ENCODE measurements at places on chromosomes 11 and 22.

DNA sequence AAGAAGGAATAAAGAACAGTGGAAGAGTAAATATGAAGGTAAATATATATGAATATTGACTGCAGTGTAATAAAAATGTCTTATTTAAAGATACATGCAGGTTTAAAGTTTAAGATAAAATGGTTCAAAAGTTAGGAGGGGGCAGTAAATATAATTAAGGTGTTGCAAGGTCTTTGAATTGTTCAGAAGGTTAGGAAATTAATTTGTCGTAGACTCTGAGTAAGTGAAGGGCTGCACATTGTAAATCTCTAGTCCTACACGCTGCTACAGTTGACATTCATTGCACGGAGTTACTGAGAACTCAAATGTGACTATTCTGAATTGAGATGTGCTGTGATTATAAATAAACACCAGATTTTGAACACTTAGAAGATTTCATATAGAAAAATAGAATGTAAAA lies 69.8 kb upstream of the PRODH start:
- no peak for DNase-seq

DNA sequence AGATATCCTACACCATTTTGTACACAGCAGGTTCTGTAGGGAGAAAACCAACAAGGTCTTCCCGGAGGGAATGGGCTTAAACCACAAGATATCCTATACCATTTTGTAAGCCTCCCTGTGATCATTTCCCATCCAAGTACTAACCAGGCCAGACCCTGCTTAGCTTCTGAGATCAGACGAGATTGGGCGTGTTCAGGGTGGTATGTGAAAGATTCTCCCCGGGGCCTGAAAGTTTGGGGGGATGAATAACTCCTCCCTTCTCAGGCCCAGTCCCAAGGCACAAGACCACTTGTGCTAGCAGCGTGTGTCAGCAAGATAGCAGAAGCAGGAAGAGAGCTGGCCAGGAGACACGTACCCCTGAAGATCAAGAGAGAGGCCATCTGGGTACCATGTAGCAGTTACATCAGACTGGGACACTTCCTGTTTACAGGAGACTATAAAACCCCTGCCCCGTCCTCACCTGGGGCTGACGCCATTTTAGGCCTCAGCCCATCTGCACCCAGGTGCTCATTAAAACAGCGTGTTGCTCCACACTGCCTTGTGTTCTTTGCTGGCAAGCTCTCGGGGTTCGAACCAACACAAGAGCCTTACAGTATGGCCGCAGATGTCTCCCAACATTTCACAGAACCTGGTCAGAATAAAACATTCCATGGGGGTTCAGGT lies 17.3 kb downstream of the MIF start:
- DNase-seq = no peak

DNA sequence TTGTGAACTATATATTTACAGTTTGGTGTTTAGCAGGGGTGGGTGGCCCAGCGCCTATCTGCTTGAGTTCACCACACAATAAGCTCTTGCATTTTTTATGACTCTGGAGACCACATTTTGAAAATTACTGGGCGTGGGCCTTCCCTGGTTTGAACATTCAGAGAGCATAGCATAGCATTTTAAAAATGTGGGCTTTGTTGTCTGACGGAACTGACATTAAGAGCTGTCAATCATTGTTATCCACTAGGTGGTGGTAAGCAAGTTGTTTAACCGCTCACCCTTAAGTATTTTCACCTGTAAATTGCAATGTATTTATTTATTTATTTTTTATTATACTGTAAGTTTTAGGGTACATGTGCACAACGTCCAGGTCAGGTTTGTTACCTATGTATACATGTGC lies 1.0 kb downstream of the NLRP14 start:
- DNase-seq = no peak

- DNase-seq = no peak
These were observed 9.5 kb downstream of the MAPK8IP2 start for GRCh38 chr22:50610041-50610451.

DNA sequence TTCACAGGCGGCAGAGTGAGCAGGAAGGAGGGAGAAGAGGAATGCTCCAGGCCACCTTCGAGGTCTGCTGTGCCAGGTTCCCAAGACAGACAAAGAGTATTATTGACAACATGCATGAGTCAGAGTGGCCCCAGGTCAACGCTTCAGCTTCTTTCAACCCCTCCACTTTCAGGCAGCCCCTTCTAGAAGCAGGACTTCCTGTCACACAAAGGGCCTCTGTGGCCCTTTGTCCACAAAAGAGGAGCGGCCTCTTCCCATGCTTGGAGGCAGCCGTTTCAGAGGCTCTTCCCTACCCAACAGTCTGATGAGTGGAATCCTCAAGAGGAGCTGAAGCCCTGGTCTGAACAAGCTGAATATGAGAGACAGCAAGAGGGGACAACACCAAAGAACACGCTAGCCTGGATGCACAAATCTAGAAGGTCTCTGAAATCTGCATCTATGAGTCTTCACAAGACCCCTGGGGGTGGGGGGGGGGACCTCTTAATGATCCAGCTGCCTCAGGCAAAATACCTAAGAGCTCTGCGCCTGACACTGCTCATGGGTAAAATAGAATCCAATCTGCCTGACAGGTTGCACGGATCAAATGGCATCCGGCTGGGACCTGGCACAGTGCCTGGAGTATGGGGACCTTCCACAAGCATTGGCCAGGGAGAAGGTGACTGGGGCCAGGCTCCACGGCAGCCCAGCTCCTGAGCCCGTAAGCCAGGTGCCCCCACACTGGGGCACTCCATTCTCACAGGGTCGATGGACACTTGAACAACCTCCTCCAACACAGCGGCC lies 67.5 kb downstream of the PACSIN2 start:
- DNase-seq = no peak

- no peak for DNase-seq
These were observed 4.6 kb upstream of the MICAL3 start for GRCh38 chr22:18028817-18029527.

GRCh38 chr22:27435844-27436576 lies 365.5 kb downstream of the MN1 start:
- no peak for DNase-seq

DNA sequence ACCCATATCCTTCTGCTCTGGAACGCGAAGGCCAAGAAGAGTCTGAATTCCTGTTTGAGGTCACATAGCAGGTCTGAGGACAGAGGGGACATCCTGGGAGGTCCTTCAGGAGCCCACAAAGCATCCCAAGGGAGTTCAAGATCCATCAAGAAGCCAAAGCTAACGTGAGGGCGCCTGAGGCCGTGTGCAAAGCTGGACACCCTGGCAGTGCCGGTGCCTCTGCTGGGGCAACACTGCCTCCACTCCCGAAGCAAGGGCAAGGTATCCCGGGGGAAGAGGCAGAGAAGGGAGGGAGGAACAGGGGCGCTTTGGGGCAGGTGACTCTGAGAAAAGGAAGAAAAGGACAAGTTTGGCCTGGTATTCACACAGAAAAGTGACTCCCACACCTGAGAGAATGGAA lies 50.3 kb upstream of the CDON start:
- DNase-seq = no peak

DNA sequence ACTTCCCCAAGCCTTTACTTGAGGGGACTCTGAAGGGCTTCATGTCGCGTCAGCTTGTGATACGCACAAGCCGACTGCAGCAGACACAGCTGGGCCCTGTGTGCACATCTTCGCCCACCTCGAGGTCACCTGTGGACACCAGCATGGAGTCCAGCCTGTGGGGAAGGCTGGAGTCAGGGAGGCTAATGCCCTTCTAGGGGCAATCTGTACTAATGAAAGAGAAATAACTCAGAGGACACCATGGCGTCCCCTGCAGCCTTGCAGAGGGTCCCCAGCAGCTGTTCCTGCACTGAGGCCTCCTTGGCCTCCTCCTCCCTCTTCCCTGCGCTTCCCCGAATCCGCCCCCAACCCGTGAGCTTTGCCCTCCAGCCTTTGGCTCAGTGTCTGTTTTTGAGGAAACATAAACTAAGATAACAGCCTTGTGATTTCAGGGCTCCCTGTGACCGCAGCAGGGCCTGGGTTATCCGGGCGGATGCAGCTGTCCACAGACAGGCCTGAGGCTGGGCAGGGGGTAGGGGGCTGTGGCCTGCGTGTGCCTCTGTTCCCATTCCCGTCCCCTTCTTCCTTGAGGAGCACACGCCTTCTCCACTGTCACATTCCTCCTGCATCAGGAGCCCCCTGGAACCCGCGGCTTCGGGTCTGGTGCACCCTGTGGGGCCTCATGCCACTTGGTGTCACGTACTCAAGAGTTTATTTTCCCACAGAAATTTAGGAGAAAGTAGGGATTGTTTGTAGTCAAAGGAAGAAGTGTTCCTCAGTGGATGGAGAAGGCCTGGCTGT lies 25.0 kb downstream of the KRTAP5-5 start:
- DNase-seq = no peak

Measured in activated CD4-positive, alpha-beta T cell treated with anti-CD3 and anti-CD28 coated beads, Interleukin-2, Interleukin-6, amounts not matched to agents 100 ng/mL and 50 ng/mL, durations not matched to agents 16 hours and 8 hours (primary cell).